ENCODE measurements at places on chromosomes 6 and 20.

DNA sequence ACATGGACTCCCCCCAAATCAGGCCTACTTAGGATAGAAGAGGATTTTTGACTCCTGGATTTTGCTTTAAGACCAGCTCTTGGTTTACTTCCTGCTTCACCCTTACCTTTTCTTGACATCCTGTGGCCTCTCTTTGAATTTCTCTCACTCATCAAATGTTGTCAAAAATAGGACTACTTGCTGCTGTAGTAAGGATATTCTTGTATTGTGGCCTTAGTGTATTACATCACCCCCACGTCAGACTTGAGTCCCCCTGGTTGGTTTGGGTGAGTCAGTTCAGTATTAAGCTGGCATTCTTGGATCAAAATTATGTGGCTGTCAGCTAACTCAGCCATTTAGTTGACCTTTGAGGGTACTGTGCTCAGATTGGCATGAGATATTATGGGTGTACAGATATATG, 1.1 kb downstream of the TPX2 start:
- DNase-seq: no peak

DNA sequence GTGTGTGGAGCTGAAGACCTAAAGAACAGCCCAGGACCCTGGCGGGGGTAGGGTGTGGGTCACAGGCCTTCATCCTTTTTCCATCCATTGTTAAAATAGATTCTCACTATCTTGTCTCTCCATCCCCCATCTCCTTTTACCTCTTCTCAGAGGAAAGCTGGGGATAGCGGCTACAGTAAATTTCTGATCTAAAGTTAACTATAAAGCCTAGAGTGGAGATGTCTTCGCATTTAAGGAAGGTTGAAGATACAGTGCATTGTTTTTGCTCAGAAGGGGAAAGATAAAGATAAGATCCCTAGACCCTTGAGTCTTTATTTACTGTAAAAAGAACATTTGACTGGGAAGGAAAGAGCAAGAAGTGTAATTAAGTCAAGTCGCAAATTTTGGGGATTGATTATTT, 8.6 kb downstream of the FOXA2 start:
- DNase-seq: no peak

DNA sequence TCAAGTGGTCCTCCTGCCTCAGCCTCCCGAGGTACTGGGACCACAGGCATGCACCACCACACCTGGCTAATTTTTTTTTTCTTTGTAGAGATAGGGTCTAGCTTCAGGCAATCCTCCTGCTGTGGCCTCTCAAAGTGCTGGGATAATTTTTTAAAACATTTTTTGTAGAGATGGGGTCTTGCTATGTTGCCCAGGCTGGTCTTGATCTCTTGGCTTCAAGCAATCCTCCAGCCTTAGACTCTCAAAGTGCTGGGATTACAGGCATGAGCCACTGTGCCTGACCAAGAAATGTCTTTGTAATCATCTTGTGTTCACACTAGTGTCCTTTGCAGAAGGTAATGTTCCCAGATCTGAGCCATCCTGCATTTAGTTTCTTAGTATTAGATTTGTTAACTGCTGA, 61.6 kb downstream of the RIPOR2 start:
- no peak for DNase-seq

DNA sequence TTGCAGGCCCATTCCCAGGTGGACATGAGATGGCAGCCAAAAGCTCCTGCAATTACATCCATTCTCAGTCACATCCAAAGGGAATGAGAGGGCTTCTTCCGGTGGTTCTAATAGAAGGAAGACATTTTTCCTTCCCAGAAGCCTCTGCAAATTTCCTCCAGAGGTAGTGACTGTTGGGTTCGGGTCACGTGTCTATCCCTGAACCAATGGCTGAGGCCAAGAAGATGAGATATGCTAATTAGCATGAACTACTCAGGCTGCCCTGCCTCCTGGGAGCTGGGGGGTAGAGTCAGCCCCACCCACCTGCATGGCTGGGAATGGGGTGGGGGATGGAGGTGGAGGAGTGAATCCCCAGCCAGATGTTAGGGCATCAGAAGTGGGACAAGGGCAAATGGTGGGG, 61.3 kb upstream of the IYD start:
- no peak for DNase-seq

- peak; percentile 34 for DNase-seq
Observed at GRCh38 chr20:32206760-32207625, 550 bp downstream of the PLAGL2 start.

GRCh38 chr6:142800240-142800639, 144.7 kb downstream of the HIVEP2 start:
- DNase-seq: no peak

- no peak for DNase-seq
Observed at GRCh38 chr6:37352384-37352783, 1.4 kb upstream of the RNF8 start.

GRCh38 chr6:100300221-100300736, 164.4 kb downstream of the SIM1 start:
- DNase-seq: no peak

DNA sequence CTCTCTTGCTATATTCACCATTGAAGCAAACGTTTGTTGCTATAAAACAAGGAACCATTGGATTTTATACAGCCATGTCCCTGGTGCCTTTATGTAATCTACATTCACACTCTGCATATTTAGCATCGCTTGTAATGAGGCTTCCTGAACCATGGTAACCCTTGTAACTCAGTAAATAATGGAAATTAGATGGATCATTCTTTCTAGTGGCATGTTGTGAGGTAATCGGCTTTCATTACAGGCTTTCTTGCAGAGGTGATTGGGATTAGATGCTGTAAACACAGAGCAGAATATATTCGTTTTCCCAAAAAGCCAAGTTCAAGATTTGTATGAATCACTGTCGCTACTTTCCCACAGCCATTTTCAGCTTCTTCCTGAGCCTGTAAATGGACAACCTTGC, 36.1 kb downstream of the SMPDL3A start:
- DNase-seq: no peak

GRCh38 chr6:155882527-155883333, 427.1 kb upstream of the NOX3 start:
- DNase-seq: no peak

DNA sequence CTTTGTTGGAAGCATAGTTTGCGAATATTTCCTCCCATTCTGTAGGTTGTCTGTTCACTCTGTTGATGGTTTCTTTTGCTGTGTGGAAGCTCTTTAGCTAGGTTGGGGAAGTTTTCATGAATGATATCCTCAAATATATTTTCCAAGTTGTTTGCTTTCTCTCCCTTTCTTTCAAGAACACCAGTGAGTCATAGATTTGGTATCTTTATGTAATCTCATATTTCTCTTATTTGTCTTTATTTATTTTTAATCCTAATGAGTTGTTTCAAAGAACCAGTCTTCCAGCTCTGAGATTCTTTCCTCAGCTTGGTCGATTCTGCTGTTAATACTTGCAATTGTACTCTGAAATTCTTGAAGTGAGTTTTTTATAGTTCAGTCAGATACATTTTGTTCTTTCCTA, 628.0 kb upstream of the ID4 start:
- no peak for DNase-seq

DNA sequence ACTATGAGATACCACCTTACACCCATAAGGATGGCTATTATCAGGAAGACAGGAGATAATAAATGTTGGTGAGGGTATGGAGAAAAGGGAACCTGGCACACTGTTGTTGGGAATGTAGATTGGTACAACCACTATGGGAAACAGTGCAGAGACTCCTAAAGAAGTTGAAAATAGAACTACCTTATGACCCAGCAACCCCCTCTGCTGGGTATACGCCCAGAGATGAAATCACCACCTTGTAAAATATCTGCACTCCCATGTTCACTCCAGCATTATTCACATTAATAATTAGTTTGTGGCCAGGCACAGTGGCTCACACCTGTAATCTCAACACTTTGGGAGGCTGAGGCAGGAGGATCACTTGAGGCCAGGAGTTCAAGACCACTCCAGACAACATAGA, 26.8 kb downstream of the ZBTB9 start:
- DNase-seq: no peak

DNA sequence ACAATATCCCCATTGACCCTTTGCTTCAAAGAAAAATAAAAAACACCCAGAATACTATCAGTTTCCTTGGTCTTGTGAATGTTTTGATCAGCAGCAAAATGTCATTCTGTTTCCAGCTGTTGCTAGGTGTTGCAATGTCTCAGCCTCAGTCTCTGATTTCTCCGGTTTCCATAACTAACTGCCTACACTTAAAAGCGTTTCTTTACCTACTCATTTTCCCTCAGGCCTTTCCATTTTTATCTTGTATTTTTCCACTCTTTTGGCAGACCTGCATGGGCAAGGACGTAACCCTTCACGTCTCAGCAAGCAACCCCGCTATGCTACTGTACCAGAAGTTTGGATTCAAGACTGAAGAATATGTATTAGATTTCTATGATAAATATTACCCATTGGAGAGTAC, 49.4 kb downstream of the KAT14 start:
- DNase-seq: no peak

DNA sequence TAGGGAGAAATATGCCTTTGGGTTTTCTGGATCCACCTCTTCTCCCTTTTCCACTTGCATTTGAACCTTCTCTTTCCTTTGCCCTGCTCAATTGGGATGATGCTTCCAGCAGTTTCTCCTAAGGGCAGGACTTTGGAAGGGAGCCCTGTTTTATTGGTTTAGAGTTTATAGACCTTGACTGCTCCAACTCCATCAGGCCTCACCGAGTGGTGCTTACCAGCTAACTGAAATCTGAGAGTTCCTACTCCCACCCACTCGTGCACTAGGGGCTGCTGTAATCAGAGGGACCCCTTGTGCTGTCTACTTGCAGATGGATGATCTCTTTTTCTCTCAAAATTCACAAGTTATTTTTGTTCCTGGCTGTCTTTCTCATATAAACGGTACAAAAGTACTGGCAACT, 121.3 kb upstream of the SLC22A16 start:
- no peak for DNase-seq

- no peak for DNase-seq
Observed at GRCh38 chr6:5828296-5828695, 178.4 kb downstream of the NRN1 start.

GRCh38 chr6:121695329-121695728, 259.9 kb downstream of the GJA1 start:
- DNase-seq: no peak

Measured in stimulated activated CD4-positive, alpha-beta T cell treated with anti-CD3 and anti-CD28 coated beads, Interleukin-4, amount 100 ng/mL, for 24 hours (primary cell).